ENCODE measurements at places on chromosomes 7 and 10. TPM values are rescaled to one million over a fixed set of nuclear protein-coding genes. Genes with fewer than 3 reads are reported as not detected.

GRCh38 chr10:114518401-114519305, 114.4 kb upstream of the AFAP1L2 start:
- DNase-seq, result no peak

- peak; percentile 29 for DNase-seq
These were observed 29.5 kb upstream of the CCNY start for GRCh38 chr10:35306852-35307251.

DNA sequence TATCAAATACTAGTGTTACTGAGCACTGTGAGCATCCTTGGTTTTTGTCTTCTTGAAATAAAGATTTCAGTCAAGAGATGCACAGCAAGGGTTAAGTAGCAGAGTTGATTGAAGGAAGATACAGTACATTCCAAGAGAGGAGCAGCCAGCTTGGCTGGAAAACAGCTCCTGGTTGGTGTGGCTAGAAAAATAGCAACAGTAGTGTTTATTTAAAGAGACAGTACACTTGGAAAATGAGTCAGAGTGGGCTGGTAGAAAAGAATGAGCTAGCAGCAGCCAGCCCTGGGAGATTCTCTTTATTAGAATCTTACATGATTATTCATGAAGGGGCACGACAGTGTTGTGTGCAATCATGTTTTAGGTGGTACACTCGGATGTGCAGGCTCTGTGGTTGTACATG, 1016.4 kb upstream of the SORCS1 start:
- peak; percentile 56 for DNase-seq

- DNase-seq, result no peak
These were observed 1094.0 kb upstream of the LRRN3 start for GRCh38 chr7:109996927-109997326.

- DNase-seq, result no peak
These were observed 56.3 kb upstream of the YAE1 start for GRCh38 chr7:39509912-39510311.

- DNase-seq, result peak; percentile 18
These were observed 75.1 kb downstream of the EBF3 start for GRCh38 chr10:129888784-129889616.

The ZNF800 gene
- total RNA-seq, result 22.7 TPM

All from RPMI7951 (cell line).